A549 treated with ZK216348 at 1 μM for 4 hours (cell line): ENCODE measurements at places on chromosomes 4 and X. TPM values are rescaled to one million over a fixed set of nuclear protein-coding genes. Genes with fewer than 3 reads are reported as not detected.

Gene OSTC
- 83.0 to 104 TPM (median 89.9 TPM) in 5 replicates for total RNA-seq

Gene ASB5
- 0.21 TPM in 1 of 5 replicates, not detected in the others for total RNA-seq

Gene NPNT
- 0.22 to 0.60 TPM (median 0.37 TPM) in 5 replicates for total RNA-seq

Gene MAMLD1
- 6.3 to 7.9 TPM (median 7.0 TPM) in 5 replicates for total RNA-seq

Gene OTUD6A
- total RNA-seq: not detected in 5 replicates

Gene PF4V1
- total RNA-seq: not detected in 5 replicates

Gene CACNA1F
- not detected in 5 replicates for total RNA-seq
